Stimulated activated CD8-positive, alpha-beta memory T cell treated with anti-CD3 and anti-CD28 coated beads, Interleukin-2, amount 100 ng/mL, for 48 hours (primary cell): ENCODE measurements at places on chromosomes 11 and 22.
A peak's percentile ranks its signal among the peaks of the same experiment; 100 is the strongest.

DNA sequence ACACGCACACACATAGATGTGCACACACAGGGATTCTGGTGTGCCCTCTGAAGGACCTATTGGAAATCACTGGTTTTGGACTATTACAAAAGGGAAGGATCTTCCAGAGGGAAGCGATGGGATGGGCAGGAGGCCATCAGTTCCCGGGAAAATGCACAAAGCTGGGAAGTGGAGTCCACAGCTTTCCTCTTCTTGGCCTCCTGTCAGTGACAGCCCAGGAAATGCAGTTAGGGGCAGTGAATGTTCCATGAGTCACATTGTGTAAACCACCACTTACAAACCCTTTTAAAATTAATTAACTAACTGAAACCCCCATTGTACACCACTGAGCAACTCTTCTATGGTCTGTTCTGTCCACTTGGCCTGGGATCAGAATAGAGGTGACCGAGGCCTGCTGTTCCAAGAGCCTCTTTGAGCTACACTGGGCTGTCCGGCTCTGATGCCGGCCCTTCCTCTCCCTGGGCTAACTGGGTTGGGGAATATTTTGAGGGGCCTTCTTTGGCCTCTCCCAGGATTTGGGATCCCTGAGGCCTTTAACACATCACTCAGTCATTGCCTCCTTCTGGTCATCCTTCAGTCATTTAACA, 137.7 kb downstream of the FEZ1 start:
- no peak for DNase-seq

DNA sequence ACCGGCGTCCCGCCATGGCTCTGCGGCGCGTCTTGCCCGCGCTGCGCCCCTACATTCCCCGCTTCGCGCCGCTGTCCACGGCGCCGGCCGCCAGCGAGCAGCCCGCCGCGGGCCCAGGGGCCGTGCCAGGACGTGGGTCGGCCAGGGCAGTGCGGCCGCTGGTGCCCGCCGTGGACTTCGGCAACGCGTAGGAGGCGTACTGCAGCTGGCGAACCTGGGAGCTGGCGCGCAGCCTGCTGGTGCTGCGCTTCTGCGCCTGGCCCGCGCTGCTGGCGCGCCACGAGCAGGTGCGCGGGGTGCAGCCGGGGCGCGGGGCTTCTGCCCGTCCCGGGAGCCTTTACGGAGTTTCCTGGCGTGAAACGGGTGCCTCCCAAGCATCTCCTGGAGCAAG, 20.1 kb downstream of the DGCR6L start:
- DNase-seq = no peak

DNA sequence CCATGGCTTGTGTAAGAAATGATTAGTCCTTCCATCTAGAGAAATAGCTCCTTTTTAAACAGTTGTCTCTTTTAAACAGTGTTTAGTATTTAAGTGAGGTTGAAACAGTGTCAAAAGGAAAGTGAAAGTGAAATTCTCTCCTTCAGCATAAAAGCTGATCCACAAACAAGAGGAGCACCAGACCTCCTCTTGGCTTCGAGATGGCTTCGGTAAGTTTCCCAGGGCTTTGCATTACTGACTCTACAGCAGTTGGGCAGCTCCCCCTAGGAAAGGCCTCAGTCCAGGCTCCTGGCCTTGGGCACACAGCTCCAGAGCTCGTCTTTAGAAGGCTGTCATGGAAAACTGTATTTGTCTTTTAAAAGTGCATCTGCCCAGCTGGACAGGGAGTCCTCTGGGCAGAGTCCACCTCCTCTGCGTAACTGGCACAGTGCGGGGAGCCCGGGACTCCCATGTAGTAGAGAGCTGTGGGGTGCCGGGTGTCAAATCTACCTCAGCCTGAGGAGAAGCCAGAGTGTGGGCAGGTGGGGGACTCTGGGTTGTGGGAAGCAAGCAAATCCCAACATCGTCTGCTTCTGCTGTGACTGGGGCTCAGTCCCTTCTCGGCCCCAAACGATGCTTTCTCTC, at the start of gene PLAAT4:
Gene PLAAT4 (plus strand): TSS at position 140 of the 624 bp plus-strand sequence. CDS start 61 bp downstream, at position 201.
- no peak for DNase-seq

DNA sequence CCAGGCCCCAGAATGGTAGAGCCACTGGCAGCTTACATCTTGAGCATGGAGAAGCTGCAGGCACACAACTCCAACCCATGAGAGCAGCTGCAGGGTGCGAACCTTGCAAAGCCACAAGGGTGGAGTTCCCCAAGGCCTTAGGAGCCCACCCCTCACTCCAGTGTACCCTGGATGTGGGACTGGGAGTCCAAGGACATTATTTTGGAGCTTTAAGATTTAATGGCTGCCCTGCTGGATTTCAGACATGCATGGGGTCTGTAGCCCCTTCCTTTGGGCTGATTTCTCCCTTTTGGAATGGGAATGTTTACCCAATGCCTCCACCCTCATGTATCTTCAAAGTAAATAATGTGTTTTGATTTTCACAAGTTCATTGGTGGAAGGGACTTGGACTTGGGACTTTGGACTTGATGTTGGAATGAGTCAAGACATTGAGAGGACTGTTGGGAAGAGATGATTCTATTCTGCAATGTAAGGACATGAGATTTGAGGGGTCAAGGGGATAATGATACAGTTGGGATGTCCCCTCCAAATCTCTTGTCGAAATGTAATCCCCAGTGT, 1.1 kb upstream of the KRTAP5-7 start:
- no peak for DNase-seq

DNA sequence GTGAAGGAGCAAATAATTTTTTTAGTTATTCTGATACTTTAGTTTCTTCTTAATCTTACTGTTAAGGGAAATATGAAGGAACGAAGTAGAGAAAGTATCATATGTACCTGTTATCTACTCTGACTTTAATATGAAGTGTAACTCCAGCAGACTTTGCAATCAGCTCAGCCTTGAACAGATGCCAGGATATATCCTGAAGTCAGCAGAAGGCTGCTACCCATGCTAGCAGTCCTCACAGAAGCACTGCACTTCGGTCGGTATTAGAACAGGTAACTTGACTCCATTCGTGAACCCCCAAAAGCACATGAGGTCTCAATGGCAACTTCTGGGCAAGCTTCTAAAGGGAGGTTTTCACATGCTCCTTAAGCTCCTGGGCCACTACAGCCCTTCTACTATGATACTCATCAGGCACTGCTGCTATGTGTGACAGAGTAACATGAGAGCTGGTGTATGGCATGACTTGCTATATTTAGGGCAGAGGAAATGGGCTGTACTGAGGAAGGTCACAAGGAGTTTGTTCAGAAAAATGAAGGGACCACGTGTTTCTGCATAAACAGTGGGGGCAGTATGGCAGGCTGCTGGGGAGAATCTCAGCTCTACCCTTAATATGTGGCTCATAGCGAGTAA, 344.1 kb downstream of the SOX6 start:
- no peak for DNase-seq

GRCh38 chr22:19120829-19121630, 1.2 kb downstream of the DGCR2 start:
- no peak for DNase-seq

DNA sequence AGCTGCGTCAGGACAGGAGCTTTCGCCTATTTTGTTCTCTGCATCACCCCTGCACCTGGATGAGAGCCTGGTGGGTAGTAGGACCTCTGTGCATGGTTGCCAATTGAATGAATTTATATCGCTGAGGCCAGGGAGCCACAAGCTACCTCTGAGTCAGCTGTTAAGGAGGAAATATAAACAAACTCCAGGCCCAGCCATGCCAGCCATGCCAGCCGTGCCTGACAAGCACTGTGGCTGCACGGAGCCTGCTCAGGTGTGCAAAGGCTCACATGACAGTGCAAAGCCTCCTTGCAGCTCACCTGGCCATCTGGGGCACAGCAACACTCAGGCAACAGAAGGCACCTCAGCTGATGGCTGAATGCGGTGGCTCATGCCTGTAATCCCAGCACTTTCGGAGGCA, 33.7 kb upstream of the LINC01488 start:
- DNase-seq = no peak

- DNase-seq = no peak
These were observed 38.3 kb upstream of the SYT13 start for GRCh38 chr11:45324459-45324858.

GRCh38 chr22:49934891-49935557, 16.6 kb downstream of the CRELD2 start:
- DNase-seq = peak; percentile 95

GRCh38 chr11:12290477-12290922, 86.9 kb upstream of the PARVA start:
- no peak for DNase-seq

DNA sequence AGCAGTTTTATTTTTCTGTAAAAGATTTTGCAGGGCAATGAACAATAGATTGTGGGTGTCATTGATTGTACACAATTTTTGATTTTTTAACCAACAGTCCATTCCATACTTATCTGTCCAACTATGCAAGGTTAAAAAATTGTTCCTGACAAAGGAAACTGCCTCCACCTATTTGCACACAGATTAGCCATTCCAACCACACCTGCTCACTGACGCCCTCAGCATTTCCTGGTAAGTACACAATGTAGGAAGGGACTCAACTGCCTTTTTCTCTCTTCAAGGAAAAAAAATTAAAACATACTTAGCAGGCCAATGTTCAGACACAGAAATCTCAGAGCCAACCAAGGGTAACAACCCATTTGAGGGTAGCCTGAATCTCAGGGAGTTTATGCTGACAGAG, 4.3 kb upstream of the FUT4 start:
- DNase-seq = no peak

- DNase-seq = no peak
These were observed 8.9 kb downstream of the EHBP1L1 start for GRCh38 chr11:65584723-65585171.

- peak; percentile 58 for DNase-seq
These were observed 975 bp upstream of the MDK start for GRCh38 chr11:46380340-46381047.

DNA sequence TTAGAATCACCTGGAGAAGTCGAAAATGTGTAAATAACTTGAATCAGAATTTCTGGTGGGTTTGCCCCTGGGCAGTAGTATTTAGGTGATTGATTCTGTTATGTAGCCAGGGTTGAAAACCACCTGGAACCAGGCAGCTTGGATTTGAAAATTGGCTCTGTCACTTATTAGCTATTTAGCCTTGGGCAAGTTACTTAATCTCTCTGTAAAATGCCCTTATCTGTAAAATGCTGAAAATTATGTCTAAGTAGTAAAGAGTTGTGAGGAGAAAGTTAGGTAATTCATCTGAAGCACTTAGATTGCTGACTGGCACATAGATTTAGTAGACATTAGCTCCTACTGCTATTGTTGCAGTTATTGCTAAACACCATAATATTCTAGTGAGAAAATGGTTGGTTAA, 49.3 kb downstream of the PPME1 start:
- DNase-seq = no peak

DNA sequence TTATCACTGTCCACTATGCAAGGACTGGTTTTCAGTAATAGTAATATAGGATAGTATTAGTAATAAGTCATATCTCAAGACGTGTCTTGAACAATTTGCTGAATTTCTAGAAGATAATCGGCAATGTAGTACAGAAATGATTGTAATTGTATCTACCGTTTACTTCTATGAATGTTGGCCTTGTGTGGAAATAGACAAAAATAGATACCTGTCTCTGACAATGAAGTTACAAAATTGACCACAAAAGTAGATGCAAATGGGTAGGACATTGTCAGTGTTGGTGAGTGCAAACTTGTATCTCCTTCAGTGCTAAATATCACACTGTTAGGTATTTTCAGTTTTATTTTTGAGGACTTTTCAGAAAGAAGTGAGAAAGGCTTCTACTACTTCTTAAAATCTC, 43.1 kb downstream of the SVIP start:
- DNase-seq = no peak

DNA sequence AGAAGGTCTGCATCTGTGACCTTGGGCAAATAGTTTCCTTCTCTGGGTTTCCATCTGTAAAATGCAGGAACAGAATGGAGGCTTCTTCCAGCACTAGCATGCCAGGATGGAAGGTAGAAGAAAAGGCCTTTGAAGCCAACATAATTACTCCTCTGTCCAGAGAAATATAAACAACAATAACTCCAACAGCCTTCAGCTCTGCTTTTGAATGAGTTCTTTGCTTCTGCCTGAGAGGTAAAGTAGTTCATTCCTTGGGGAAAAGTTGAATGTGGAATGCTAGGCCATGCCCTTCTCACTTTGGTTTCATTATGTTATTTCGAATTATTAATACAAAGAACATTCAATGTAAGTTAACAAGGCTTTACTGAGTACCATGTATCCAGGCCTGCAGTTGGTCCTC, 61.2 kb upstream of the BLID start:
- no peak for DNase-seq

DNA sequence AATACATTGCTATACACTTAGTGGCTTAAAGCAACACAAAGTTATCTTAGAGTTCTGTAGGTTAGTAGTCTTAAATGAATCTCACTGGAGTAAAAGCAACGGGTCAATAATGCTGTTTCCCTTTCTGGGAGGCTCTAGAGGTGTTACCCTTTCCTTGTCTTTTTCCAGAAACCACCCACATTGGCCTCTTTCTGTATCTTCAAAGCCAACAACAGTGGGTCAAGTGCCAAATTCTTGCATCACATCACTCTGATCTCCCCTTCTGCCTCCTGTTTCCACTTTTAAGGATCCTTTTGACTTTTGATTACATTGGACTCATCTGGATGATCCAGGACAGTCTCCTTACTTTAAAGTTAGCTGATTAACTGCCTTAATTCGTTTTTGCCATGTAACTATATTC, 93.6 kb downstream of the DDX10 start:
- no peak for DNase-seq

GRCh38 chr11:13897646-13898276, 64.8 kb upstream of the SPON1 start:
- DNase-seq = no peak

DNA sequence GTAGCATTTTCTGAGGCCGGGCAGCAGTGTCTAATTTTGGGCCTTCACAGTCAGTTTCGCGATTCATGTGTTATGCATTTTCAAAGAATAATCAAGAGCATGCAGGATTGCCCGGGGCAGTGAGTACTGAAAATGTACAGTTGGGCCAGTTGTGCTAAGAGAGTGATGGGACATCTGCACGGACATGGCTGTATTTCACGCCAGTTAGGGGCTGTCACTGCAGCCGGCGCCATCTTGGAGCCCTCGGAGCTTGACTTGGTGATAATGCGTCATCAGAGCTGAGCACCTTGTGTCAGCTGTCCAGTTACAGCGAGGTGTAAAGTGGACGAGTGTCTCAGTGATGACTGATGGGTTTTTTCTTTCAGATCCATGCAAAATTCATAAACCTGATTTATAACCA, 188.9 kb downstream of the TBC1D22A start:
- DNase-seq = no peak

GRCh38 chr11:134257101-134257500, 3.7 kb downstream of the ACAD8 start:
- DNase-seq = no peak

- DNase-seq = no peak
These were observed 92.3 kb upstream of the TEAD1 start for GRCh38 chr11:12581923-12582322.

- DNase-seq = no peak
These were observed 14.9 kb downstream of the CNTF start for GRCh38 chr11:58637371-58637770.

GRCh38 chr11:1277936-1278512, 31.4 kb downstream of the TOLLIP start:
- DNase-seq = no peak

GRCh38 chr22:42444077-42444904, 12.1 kb upstream of the NFAM1 start:
- peak; percentile 61 for DNase-seq

- no peak for DNase-seq
These were observed 665 bp downstream of the CCS start for GRCh38 chr11:66593650-66594049.

- DNase-seq = no peak
These were observed 43.0 kb upstream of the KCNQ1OT1 start for GRCh38 chr11:2742611-2743426.

GRCh38 chr11:7501251-7501650, 12.5 kb upstream of the PPFIBP2 start:
- DNase-seq = no peak

- no peak for DNase-seq
These were observed 18.2 kb downstream of the KCNJ4 start for GRCh38 chr22:38436629-38437395.
